Pulmonary artery endothelial cell (primary cell): ENCODE measurements at places on chromosomes 3 and 15. TPM values are rescaled to one million over a fixed set of nuclear protein-coding genes. Genes with fewer than 3 reads are reported as not detected.

DNA sequence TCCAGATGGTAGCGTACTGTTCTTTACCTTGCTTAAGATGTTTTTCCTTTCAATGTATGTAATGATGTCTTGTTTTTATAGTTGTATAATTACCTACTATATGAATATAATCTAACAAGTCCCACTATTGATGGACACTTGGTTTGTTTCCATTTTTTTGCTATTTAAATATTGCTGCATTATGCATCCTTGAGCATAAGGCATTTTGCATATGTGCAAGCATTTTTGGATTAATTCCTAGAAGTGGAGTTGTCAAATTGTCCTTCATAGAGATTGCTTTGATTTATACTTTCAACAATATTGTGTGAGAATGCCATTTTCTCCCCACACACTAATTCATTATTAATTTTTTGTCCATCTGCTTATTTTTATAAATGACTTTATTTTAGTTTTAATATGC lies 17.7 kb downstream of the TOPAZ1 start:
- no peak for DNase-seq

Gene C3orf85
- total RNA-seq, result not detected in 2 replicates

DNA sequence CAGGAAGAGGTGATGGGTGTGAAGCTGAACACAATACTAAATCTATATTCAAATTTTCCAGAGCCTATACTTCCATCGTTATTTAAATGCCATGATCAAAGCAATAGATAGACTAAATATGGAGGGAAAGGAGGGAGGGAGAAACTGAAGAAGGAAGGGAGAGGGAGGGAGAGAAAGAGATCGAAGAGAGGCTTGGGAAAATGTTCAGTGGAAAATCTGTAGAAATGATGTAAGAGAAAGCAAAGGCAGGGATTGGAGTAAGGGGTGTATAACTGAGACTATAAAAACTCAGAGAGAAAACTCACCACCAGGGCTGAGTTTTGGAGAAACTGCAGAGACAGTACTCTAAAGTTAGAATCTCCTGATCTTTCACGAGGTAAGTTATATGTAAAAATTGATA lies at the start of gene OSTN:
TSS of gene OSTN (plus strand) at position 310 of the 400 bp plus-strand sequence. CDS start 13,292 bp downstream, outside the sequence.
- DNase-seq, result no peak

GRCh38 chr15:49037546-49037940 lies 8.7 kb downstream of the SECISBP2L start:
- no peak for DNase-seq

Gene SPINK8
- total RNA-seq, result not detected in 2 replicates

Gene BNC1
- total RNA-seq, result 14.2 and 25.0 TPM in 2 replicates

DNA sequence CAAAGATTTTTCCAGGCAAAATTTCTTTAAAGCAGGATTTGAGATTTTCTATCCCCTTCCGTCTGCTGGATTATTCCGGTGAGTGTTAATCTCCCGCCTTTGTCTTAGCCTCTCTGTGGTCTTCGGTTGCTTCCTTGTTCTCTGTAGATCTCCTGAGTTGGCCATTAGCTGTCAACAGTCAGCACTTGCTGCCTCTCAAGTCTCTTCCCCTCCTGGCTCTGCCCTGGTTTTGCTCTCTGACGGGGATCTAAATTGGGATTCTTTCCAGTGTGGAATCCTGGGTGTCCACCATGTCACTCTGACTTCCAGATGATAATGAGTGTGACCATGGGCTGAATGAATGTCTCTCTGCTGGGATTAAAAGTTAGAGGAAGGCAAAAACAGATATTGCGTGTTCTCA lies 121.5 kb downstream of the IGF1R start:
- DNase-seq, result no peak
